NCI-H345 (cell line): ENCODE measurements at places on chromosomes 7 and 10.

DNA sequence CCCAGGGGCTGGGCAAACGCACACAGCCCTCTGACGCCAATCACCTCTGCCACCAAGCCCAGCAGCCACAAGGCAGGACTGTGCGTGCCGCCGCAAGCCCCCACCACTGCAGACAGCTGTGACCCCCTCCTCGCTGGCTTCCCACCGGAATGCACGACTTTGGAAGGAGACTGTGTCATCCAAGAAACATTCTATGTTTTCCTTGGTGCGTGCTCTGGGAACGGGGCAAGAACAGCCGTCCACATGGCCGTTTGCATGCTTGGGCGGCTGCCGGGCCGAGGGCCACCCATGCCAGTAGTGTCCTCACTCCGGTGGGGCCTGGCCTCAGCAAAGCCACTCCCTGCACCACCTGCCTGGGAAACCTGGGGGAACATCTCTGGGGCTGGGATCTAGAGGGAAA is 17.6 kb upstream of the ELN start:
- DNase-seq, result no peak

DNA sequence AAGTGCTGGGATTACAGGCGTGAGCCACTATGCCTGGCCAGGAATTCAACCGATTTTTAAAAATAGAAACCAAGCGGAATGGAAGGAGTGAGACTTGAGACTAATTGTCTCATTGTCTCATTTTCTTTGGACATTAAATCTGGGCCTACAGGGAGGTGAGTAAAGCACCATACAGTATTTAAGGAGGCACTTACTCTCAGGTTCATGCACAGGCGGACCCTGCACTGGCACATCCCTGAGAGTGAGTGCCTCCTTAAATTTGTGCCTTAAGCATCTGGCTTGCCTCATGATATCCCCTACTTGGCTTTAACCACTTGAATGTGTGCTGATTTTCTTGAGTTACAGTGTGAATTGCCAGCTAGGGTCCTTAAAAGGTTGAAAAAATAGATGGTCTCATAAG is 10.6 kb downstream of the UBE3C start:
- no peak for DNase-seq

DNA sequence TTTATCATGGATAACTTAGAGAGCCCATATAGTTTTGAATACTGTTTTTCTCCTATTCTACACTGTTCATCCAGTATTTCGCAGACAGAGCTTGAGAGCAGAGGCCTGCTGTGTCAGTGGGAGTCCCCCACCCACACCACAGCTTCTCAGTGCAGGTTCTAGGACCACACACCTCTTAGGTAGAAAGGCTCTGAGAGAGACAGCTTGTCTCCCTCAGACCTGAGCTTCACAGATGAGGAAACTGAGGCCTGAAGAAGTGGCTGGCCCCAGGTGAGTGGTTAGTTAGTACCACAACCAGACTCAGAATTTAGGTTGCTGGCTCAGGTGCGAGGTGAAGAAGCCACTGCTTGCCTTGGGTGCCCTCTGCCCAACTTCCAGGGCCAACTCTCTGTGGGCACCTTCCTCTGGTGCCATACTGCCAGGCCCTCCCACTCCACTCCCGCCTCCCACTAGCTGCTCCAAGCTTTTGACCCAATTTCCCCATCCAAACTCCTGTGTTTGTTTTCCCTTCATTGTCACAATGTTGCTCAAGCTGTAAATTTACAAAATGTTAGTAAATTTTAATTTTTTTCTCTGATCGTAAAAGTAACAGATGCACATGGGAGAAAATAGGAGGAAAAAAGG is 7.6 kb upstream of the HILPDA start:
- DNase-seq, result no peak

- DNase-seq, result no peak
Observed at GRCh38 chr10:97525086-97525485, 26.4 kb downstream of the UBTD1 start.

GRCh38 chr10:72310636-72311035 is 36.9 kb downstream of the DDIT4 start:
- DNase-seq, result no peak

GRCh38 chr7:124514471-124514870 is 251.1 kb downstream of the GPR37 start:
- no peak for DNase-seq

- no peak for DNase-seq
Observed at GRCh38 chr10:96890172-96890513, 58.0 kb downstream of the LCOR start.

DNA sequence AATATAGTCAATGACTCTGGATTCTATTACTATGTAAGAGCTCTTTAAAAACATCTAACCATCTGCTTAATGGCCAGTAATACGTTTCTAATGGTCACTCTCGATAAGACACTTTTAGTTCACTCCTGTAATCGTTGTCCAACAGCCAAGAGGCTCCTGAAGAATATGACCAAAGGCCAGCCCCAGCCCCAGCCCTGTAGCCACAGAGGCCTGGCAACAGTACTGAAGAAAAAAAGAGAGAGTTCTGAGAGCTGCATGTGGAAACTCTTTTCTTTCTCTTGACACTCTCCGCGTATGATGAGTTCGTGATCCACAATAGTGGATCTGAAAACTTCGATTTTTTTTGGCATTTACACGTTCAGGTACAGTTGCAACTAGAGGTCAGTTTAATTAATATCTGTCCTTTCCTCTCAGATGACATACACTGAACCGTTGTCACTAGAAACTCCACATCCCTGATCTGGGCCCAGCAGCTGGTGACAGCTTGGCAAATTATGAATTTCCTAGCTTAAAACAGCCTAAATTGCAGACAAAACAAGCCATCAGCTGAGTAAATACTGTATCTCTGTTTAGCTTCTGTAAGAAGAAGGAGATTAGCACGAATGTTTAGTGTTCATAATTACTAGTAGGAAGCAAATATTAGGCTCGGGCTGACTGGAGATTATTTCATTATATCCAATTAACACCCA is 456.7 kb downstream of the LRMDA start:
- DNase-seq, result no peak
